HFFc6 (cell line): ENCODE measurements at places on chromosomes 4 and X.
A peak's percentile ranks its signal among the peaks of the same experiment; 100 is the strongest.

- H3K27ac ChIP-seq: peak overlapping the region; percentile 93
- H3K36me3 ChIP-seq: no peaks in the 10 kb centered on the region; the same call in 1 of the 2 replicates
- H3K4me3 ChIP-seq: peak overlapping the region; percentile 38
- H3K4me1 ChIP-seq: peaks cover 54% of the 10 kb centered on the region
These were observed 177.4 kb downstream of the SH3KBP1 start for GRCh38 chrX:19709812-19710518.

DNA sequence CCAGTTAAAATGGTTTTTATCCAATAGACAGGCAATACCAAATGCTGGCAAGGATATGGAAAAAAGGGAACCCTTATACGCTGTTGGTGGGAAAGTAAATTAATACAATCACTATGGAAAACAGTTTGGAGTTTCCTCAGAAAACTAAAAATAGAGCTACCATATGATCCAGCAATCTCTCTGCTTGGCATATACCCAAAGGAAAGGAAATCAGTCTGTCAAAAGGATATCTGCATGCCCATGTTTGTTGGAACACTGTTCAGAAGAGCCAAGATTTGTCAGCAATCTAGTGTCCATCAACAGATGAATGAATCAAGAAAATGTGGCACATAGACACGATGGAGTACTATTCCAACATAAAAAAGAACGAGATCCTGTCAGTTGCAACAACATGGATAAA, 91.0 kb upstream of the SH3RF1 start:
- peaks cover 10% of the 10 kb centered on the region for H3K36me3 ChIP-seq
- H3K27me3 ChIP-seq: peaks cover 1% of the 10 kb centered on the region; the same call in 1 of the 2 replicates
- H3K4me3 ChIP-seq: no peak overlapping the region
- H3K27ac ChIP-seq: no peak overlapping the region
- H3K4me1 ChIP-seq: peaks cover 18% of the 10 kb centered on the region

DNA sequence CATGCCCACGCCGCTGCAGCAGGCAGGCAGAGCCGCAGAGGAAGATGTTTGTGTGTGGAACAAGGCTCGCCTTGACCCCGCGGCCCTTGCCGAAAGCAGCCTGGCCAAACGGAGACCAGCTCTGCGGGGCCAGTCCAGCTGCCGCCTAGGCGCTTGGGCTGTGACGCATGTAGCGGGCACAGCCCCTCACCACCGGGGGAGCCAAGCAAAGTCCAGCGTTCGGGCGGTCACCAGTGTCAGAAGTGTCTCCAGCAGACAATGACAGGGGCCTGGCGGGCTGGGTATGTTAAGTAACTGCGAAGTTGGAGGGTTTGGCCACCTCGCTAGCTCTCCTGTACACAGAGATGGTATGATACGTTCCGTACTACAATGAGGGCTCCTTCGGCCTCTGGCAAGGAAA, 1.3 kb downstream of the AMER1 start:
- H3K27me3 ChIP-seq: no peaks in the 10 kb centered on the region; the same call in 1 of the 2 replicates
- peak overlapping the region; percentile 88 for H3K4me3 ChIP-seq
- DNase-seq: no peak
- no peaks in the 10 kb centered on the region for H3K36me3 ChIP-seq
- H3K4me1 ChIP-seq: peaks cover 34% of the 10 kb centered on the region

GRCh38 chr4:76634220-76634619, 199.2 kb downstream of the SHROOM3 start:
- H3K27me3 ChIP-seq: no peaks in the 10 kb centered on the region
- peaks cover 20% of the 10 kb centered on the region for H3K36me3 ChIP-seq
- DNase-seq: peak; percentile 85
- H3K4me1 ChIP-seq: peaks cover 95% of the 10 kb centered on the region
- H3K4me3 ChIP-seq: peak overlapping the region; percentile 77
